ENCODE measurements at places on chromosomes 1 and 21. TPM values are rescaled to one million over a fixed set of nuclear protein-coding genes. Genes with fewer than 3 reads are reported as not detected.

- DNase-seq = no peak
Measured at GRCh38 chr1:153505576-153505975, 30.2 kb downstream of the S100A6 start.

DNA sequence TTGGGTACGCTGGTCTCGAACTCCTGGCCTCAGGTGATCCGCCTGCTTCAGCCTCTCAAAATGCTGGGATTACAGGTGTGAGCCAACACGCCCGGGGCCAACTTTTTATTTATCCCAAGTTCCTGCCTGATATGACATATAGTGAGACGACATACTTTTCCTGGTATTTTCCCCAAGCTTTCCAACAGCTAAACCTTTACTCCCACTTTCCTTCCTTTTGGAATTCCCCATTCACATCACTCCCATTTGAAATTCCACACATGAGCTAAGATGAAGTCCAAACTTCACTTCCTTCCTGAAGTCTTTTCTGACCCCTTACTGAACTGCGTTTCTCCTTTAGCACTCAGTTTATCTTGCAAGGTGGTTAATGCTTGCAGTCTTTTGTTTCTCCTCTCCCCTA is 64.1 kb downstream of the S1PR1 start:
- DNase-seq = no peak

DNA sequence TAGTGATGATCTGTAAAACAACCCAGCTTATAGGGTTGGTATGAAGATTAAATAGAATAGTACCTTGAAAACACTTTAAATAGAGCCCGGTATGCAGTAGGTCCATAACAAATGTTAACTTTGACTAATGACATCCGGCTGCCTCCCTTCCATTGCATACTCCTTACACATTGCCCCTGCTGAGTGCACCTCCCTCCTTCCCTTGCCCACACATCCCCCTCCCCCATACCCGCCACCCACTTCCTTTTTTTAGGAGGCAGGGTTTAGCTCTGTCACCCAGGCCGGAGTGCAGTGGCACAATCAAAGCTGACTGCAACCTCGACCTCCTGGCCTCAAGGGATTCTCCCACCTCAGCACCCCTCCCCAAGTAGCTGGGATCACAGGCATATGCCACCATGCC is 24.4 kb upstream of the ZC3H12A start:
- DNase-seq = no peak

DNA sequence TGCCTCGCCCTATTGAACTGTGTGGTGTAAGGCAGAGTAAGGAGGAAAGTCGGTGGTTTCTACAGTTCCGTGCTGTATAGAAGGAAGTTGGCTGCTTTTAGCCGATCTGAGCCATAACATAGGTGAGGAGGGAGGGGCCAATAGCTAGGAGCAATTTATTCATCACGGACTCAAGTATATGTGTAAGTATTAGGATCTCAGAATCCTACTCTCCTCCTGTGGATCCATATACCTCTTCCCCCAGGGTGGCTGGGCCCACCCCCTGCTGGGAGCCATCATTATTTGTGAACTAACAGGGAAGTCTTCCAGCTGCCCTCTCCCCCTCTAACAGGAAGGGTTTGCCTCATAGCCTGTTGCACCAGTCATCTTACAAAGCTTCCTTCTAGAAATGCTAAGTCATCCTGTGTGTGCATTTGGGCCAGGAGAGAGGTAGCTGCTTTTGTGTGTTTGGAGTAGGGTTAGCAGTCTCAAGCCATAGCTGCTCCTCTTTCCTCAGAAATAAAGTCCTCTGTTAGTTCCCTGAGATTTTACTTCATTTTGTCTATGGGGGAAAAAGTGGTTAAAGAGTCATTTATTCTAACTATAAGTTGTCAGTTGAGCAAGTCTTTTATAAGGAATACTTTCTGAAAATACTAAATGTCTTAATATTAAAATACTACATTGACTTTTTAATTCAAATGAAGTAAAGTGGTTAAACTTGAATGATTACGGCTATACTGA is 14.9 kb upstream of the CENPS start:
- DNase-seq = no peak

- no peak for DNase-seq
Measured at GRCh38 chr1:2003541-2004131, at the start of gene CFAP74. Gene CFAP74 (minus strand): TSS chr1:2003786. CDS start chr1:1990956, 12,830 bp downstream.

- DNase-seq = no peak
Measured at GRCh38 chr21:46517361-46517760, 58.7 kb downstream of the DIP2A start.

GRCh38 chr1:38269923-38270848 is 223.6 kb upstream of the POU3F1 start:
- no peak for DNase-seq

- DNase-seq = no peak
Measured at GRCh38 chr21:41199588-41199987, 31.6 kb downstream of the BACE2 start.

- DNase-seq = no peak
Measured at GRCh38 chr1:233389169-233389568, 61.6 kb downstream of the MAP3K21 start.

DNA sequence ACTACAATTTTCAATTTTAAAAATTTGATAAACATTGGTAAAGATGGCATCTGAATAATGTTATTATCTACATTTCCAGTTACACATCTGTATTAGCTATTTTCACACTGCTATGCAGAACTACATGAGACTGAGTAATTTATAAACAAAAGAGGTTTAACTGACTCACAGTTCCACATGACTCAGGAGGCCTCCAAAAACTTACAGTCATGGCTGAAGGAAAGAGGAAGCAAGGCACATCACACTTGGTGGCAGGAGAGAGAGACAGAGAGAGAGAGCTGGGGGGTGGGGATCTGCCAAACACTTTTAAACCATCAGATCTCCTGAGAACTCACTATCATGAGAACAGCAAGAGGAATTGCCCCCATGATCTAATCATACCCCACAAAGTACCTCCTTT is 850.0 kb downstream of the LTN1 start:
- DNase-seq = peak; percentile 53

DNA sequence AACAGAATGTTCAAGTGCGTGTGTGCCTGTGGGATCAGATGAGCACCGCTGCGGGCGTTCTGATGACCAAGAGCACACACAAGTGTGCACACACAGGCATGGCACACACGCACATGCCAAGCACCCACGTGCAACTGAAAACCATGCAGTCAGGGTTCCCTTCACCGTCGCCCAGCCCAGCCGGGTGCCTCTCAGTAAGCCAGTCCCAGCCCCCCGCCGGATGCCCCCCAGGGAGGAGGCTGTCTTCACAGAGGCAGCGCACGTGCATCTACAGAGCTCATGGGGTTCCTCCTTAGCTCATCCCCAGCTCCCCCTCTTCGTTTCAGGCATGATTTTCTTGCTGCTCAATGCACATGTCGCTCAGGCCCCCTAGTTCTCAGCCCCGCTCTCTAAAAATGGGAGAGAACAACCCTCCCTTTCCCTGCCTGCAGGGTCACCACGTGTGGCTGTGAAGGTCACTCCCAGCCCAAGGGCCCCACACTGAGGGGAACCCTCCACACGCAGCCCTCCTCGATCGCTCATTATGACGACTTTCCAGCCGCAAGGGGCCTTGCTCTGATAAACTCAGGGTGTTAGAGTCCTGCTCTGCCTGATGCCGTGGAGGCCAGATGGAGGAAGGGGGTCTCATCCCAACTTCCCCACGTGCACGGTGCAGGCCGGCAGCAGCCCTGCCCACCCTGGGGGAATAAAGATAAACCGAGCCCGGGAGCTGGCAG is 30.4 kb upstream of the ARHGEF16 start:
- DNase-seq = no peak

DNA sequence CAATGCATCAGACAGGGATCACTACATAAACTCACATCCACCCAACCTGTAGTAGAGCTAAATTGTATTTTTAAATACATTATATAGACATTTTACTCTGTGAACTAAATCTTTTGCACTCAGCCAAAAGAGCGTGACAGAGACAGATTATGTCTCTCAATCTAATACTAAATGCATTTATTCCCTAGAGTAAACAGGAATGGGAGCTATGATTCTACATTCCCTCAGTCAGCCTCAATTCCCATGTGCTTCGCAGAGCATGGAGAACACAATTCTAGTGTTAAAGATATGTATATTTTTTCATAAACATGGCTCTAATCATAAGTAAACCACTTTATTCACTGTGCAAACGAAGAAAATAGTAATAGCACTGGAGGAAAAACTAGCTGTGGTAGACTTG is 16.5 kb downstream of the PIGK start:
- no peak for DNase-seq

DNA sequence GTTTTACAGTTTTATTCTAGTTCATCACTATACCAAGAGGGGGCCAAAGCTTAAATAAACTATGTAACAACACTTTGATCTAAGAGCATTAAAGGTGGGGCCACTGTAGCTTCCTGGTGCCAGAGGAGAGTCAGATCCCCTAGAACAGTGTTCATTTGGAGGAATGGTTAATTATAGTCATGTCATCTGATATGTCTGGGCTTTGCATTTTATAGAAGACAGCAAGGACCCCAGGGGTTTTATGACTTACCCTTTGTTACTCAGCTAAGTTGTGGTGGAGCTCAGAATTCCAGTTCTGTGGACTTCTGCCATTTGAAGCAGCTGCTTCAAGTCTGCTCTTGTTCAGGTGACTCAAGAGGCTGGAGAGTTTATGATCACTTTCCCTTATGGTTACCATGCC is 16.7 kb downstream of the KDM4A start:
- peak; percentile 98 for DNase-seq

DNA sequence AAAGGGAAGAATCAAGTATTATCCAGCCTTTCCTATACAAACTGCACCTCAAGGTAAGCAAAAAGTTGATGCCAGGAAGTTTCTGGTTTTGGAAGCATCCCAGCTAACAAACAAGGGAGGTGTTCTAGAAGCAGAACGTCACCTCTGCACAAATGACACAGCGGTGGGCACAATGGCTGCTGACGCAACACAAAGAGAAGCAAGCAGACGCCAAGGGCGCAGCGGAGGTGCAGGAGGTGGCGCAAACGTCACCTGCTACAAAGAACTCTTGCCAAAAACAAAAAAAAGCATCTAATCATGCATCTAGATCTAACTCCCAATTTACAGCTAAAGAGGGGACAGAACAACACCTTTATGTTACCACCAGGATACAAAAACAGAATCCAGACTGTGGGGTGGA is 88.5 kb downstream of the NPHP4 start:
- no peak for DNase-seq

DNA sequence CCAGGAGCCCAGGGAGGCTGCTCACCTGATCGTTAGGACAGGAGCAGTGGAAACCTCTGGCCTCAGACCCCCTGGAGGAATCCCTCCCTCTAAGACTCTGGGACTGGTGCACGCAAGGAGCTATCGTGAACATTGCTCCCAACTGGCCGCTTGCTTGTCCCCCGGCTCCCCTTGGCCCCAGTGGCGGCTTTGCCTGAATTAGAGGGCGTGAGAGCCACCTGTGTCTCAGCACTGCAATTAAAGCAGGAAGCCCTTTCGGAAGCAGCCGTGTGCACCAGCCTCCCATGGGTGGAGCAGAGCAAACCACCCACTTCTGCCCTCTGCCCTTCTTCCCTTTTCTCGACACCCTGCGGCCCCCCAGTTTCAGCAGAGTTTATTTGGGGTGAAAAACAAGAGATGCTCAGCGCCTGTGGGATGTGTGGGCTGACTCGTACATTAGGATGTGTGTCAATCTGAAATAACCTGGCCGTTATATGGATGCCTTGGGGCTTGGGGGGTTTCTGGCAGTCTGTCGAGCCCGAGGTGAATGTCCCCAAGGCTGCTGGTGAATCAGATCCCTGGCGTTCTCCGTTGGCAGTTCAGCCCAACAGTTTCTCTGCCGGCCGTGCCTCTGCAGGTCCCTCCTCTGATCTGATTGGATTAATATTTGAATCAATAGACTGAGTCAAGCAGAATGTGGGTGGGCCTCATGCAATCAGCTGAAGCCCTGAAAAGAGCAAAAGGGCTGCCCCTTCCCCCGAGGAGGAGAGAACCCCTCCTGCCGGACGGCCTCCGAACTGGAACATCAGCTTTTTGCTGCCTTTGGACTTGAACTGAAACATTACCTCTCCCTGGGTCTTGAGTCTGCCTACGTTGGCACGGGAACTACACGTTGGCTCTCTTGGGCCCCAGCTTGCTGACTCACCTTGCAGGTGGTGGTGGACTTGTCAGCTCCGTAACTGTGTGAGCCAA is 7.3 kb upstream of the UMODL1 start:
- peak; percentile 78 for DNase-seq

GRCh38 chr1:53944469-53945182 is 873 bp downstream of the IFT25 start:
- peak; percentile 18 for DNase-seq

- no peak for DNase-seq
Measured at GRCh38 chr1:234435620-234436019, 43.4 kb downstream of the TARBP1 start.

- no peak for DNase-seq
Measured at GRCh38 chr1:187465441-187465840, 636.7 kb downstream of the PLA2G4A start.

DNA sequence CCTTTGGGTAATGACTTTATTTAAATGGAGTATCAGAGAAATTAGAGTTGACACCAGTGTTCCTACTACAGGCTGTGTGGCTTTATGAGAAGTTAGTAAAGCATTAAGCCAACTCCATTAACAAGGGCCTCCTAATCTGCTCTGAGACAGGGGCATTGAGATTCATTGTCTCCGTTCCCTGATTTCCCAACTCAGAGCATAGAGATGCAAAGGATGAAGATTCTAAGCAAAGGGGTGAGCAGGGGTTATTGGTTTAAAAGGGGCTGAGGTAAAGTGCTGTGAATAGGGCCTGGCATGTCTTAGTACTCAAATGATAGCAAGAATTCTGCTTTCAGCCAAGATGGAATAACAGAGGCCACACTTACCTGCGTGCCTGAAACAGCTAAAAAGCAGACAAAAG is 428.4 kb downstream of the PTPRU start:
- no peak for DNase-seq

GRCh38 chr1:54309631-54310366 is 96.4 kb downstream of the SSBP3 start:
- no peak for DNase-seq

Gene CFHR5
- polyA plus RNA-seq = not detected

Gene CADM3
- 0.03 TPM for polyA plus RNA-seq

Gene SPOCD1
- polyA plus RNA-seq = 5.4 TPM

Gene PTPN7
- 0.03 TPM for polyA plus RNA-seq

Gene SPATA46
- polyA plus RNA-seq = not detected

Gene BCAN
- polyA plus RNA-seq = not detected

Gene LTN1
- polyA plus RNA-seq = 6.5 TPM

Gene CLIC6
- polyA plus RNA-seq = not detected

Gene CYYR1
- 1.0 TPM for polyA plus RNA-seq

Gene PRKAA2
- 0.03 TPM for polyA plus RNA-seq

Measured in mammary epithelial cell (primary cell).